Lower leg skin (tissue), 4 donors: ENCODE measurements at places on chromosomes 16 and 17.

GRCh38 chr17:6677946-6678345 lies 26.4 kb downstream of the C17orf100 start:
- DNase-seq, result no peak

- DNase-seq, result no peak
These were observed 91.7 kb downstream of the LITAF start for GRCh38 chr16:11495066-11495407.

DNA sequence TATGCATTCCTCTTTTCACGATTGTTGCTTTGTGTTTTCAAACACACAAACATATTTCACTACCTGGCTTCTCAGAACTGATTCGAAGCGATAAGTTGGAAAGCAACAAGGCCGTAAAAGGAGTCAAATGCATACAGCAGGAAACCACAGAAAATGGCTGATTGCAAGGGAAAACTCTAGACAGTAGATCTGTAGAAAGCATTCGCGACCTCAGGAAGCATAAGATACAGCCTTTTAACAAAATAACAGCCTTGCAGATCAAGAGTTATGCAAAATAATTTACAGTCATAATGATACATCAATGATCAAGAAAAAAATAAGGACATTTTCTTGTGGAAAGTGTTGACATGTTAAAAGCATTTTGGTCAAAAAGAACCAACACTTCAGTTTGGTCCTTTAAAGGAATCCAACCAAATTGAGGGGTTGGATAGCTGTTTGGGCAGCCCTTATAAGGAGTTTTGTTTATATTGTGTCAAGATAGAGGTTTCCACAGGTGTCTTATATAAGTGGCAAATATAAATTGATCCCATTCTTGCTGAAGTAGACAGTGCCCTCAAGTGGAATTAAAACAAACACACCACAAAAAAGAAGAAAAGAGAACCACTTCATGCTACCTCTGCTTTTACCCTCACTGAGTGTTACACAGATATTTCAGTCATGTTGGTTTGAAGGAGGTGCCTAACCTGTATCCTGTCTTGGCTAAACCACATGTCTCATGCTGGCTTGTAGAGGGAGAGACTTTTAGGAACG lies 5.5 kb downstream of the CYLD start:
- DNase-seq, result no peak

- DNase-seq, result no peak
These were observed 25.1 kb downstream of the STAT5A start for GRCh38 chr17:42313389-42313772.

GRCh38 chr16:75004460-75004859 lies 5.6 kb downstream of the ZNRF1 start:
- no peak for DNase-seq

GRCh38 chr16:4415538-4416199 lies 727 bp downstream of the CORO7 start:
- DNase-seq, result no peak

GRCh38 chr17:77793146-77793970 lies 165.1 kb upstream of the TNRC6C start:
- DNase-seq, result no peak

DNA sequence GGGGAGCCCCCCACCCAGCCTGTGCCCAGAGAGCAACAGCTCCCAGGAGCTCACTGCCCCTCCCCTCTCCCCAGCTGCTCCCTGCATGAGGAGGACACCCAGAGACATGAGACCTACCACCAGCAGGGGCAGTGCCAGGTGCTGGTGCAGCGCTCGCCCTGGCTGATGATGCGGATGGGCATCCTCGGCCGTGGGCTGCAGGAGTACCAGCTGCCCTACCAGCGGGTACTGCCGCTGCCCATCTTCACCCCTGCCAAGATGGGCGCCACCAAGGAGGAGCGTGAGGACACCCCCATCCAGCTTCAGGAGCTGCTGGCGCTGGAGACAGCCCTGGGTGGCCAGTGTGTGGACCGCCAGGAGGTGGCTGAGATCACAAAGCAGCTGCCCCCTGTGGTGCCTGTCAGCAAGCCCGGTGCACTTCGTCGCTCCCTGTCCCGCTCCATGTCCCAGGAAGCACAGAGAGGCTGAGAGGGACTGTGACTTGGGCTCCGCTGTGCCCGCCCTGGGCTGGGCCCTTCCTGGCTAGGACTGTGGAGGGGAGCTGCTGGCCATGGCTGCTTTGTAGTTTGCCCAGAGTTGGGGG lies 584 bp downstream of the TCAP start:
- DNase-seq, result no peak

DNA sequence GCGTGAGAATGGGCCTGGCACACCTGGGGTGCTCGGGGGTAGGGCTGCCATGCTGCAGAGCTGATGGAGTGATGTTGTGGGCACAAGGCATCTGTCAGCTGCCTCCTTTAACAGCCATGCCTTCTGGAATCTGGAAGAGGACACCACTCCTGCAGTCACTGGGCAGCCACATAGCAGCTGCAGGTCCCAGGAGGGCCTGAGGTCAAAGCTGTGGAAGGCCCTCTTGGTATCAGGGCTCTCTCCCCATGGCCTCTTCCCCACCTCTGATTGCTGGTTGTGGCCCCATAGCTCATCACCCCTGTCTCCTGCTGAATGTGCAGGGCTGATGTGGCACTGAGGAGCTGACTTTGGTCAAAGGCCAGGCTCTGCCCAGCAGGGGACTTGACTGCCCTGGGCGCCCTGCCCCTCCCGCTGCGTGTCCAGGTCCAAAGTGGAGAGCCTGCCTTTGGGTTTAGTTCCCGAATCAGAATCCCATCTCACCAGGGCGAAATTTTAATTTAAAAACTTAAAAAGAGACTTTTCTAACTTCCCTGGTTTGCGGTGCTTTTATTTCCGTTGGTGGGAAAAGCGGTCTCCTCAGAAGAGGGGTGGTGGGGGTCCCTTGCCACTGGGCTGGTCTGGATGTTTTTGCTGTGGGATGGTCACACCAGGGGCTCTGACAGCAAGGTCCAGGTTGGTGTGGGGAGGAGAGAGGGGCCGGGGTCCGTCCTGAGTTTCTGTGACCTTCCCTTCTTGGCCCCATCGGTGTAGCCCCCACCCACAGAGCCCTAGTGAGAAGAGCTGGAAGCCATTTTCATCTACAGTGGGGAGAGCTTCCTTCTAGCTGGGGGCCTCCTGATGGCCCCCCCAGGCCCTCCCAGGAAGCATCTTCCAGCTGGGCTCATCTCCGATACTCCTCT lies 5.9 kb downstream of the UBALD2 start:
- no peak for DNase-seq

DNA sequence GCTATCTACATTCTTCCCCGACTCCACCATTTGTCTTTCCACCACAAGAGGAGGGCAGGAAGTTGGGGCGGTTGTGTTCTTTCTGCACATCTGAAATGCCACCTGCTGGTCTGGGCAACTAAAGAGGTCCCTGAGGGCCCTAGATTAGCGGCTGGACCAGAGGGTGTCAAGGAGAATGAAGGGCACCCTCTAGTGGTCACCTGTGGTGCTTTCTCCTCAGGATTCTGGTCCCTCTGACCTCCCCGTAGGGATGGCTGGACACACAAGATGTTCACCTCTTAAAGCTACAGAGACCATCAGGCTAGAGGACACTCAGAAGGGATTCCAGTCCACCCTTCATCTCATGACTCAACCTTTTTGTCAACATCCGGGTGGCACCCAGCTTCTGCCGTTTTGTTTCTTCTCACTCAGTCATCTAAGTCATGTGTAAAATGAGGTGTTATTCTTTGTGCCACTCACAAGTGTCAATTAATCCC lies 2.9 kb upstream of the SCIMP start:
- DNase-seq, result peak; percentile 89

- DNase-seq, result no peak
These were observed 12.4 kb upstream of the SRCIN1 start for GRCh38 chr17:38617967-38618760.

DNA sequence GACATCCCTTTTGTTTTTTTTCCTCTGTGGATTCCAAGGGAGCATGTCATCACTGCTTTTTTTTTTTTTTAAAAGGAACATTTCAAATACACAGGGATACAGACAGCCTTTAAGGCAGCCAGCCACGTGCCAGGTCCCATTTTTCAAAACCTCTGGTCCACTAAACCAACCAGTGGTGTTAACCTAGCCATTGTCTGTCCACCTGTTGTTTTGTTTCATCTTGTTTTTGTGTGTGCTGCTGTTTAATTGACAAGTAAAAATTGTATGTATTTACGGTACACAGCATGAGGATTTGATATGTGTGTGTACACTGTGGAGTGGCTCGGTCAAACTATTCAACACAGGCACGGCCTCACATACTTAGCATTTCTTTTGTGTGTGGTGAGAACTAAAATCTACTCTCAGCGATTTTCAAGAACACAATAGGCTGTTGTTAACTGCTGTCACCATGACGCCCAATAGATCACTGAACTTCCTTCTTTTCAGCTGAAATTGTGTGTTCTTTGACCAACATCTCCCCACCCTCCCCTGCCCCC lies 19.2 kb downstream of the TMEM114 start:
- DNase-seq, result no peak

- no peak for DNase-seq
These were observed 6.6 kb upstream of the METRNL start for GRCh38 chr17:83072600-83073358.

- DNase-seq, result no peak
These were observed 22.7 kb downstream of the FTO start for GRCh38 chr16:53726625-53727024.

DNA sequence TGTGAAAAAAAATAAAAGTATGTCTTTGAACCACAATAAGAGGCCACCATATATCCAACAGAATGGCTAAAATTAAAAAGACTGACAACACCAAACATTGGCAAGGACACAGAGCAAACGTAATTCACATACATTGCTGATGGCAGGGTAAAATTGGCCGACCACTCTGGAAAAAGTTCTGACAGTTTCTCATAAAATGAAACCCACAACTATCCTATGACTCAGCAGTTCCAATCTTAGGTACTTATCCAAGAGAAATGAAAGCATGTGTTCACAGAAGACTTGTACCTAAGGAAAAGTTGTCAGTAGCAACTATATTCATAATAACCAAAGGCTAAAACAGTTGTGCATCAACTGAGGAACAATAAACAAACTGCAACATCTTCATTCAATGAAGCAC lies 357.3 kb upstream of the XYLT1 start:
- no peak for DNase-seq

- no peak for DNase-seq
These were observed 465 bp upstream of the PRSS22 start for GRCh38 chr16:2858245-2859025.

GRCh38 chr17:76830987-76831715 lies 37.1 kb upstream of the MGAT5B start:
- no peak for DNase-seq

DNA sequence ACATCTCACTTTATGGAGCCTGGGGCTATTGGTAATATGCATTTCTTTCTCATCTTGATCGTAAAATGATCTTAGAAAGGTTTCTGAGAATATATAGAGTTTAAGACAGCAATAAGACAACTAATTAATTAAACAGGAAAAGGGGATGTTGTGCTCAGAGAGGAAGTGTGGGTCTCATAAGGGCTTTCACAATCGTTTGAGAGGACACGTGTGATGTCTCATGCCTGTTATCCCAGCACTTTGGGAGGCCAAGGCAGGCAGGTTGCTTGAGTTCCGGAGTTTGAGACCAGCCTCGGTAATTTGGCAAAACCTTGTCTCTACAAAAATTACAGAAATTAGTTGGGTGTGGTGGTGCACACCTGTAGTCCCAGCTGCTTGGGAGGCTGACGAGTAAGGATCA lies 295.6 kb downstream of the WWOX start:
- DNase-seq, result no peak
